Fibroblast of skin of back (primary cell): ENCODE measurements at places on chromosomes 7 and 10.

- no peak for DNase-seq
Measured at GRCh38 chr7:47588704-47589225, 6.9 kb upstream of the TNS3 start.

GRCh38 chr10:91210435-91210834 lies 10.0 kb upstream of the PCGF5 start:
- no peak for DNase-seq

- no peak for DNase-seq
Measured at GRCh38 chr10:102649797-102650654, 5.7 kb downstream of the TRIM8 start.

GRCh38 chr7:101563198-101563901 lies 65.7 kb downstream of the MYL10 start:
- DNase-seq, result no peak

DNA sequence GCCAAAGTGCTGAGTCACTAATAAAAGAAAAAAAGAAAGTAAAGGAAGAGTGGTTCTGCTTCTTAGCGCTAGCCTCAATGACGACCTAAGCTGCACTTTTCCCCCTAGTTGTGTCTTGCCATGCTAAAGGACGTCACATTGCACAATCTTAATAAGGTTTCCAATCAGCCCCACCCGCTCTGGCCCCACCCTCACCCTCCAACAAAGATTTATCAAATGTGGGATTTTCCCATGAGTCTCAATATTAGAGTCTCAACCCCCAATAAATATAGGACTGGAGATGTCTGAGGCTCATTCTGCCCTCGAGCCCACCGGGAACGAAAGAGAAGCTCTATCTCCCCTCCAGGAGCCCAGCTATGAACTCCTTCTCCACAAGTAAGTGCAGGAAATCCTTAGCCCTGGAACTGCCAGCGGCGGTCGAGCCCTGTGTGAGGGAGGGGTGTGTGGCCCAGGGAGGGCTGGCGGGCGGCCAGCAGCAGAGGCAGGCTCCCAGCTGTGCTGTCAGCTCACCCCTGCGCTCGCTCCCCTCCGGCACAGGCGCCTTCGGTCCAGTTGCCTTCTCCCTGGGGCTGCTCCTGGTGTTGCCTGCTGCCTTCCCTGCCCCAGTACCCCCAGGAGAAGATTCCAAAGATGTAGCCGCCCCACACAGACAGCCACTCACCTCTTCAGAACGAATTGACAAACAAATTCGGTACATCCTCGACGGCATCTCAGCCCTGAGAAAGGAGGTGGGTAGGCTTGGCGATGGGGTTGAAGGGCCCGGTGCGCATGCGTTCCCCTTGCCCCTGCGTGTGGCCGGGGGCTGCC lies at the start of gene IL6:
Gene IL6 (plus strand): TSS at position 294 of the 807 bp plus-strand sequence. CDS start 63 bp downstream, at position 357.
- DNase-seq, result peak; percentile 95

DNA sequence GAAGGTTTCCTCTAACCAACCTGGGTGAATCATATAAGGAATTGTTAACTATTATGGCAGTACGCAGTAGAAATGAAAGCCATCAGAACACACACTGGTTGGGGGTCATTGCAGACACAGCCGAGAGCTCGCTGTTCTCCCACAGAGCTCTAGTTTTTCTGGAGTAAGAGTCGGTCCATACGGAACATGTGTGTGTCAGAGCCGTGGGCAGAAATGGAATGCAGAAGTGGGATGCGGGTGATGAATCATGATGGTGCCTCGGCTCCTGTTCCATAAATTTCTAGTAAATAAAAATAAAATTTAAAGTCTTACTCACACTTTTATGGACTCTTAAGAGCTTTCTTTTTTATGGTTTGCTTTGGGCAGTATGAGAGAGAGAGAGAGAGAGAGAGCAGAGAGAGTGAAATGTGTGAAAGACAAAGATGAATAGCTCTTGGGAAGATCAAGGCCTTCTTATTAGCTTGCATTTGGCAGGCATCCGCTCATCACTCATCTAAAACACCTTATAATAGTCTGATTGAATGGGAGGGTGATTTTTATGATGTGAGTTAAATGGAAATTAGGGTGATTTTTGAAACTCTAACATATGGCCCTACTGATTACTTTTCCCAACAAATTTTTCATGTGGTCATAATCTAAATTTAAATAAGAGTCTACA lies 98.8 kb upstream of the PFKP start:
- peak; percentile 29 for DNase-seq

DNA sequence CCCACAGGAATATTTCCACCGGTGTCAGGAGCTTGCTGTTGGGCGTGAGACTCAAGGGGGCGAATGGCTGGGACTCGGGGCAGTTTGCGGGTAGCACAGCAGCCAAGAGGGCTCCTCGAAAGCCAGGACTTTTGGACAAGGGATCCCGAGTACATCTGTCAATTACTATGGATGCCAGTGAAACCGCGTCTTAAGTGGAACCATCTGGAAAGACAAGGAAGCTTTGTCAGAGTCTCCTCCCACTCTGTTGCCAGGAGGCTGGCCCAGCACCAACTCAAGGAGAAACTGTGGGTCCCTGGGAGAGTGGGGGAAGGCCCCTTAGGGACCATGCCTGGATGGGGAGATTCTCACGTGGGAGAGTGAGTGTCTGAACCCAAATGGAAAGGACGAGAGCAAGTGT lies 57.1 kb downstream of the C10orf143 start:
- peak; percentile 31 for DNase-seq

- no peak for DNase-seq
Measured at GRCh38 chr10:97711640-97712572, 1.6 kb upstream of the MARVELD1 start.

DNA sequence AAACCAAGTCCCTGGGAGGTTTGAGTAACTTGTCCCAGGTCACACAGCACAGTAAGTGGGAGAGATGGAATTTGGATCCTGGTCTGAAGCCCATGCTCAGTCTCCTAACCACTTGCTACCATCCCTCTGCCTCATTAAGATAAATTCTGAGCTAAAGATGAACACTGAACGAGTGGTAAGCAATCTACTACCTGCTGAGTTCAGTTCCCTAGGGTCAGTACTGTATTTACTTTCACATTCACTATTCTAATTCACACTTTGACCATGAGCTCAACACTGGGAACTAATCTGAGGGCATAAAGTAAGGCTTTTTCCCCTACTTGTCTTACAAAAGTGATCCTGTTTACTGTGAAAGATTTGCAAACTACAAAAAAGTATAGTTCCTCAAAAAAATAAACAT lies 2.4 kb downstream of the UROS start:
- DNase-seq, result no peak

DNA sequence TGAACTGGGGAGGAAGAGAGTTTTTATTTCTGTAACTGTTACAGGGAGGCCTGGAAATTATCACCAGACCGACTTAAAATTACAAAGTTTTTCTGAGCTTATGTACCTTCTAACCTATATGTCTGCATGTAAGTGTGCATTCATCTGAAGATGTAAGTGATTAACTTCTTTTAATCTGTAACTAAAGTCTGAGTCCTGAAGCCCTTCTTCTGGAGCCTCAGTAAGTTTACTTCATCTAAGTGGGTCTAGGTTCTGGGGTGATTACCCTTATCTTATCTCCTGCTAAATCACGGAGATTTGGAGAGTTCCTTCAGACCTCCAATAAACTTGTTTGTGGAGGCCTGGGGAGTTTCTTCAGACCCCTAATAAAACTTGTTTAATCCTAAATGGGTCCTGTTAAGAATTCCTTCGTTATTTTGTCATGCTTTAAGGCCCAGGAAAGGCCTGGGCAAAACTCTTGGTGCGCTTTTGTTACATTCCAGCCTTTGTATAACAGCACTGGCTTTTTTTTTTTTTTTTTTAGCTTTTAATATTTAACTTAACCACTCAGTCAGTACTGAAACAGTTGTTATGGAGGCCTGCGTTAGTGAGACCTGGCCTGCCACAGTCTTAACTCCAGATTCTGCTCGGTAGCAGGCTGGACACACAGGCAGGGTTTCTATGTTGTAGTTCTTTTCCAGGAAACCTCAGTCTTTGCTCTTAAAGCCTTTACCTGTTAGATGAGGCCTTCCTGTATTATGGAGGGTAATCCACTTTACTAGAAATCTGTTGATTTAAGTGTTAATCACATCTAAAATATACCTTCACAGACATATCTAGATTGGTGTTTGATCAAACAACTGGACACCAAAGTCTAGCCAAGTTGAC lies 33.0 kb downstream of the TPST1 start:
- no peak for DNase-seq

- no peak for DNase-seq
Measured at GRCh38 chr10:61110936-61111335, 167.0 kb upstream of the RHOBTB1 start.

- DNase-seq, result no peak
Measured at GRCh38 chr7:122553761-122554160, 145.2 kb downstream of the RNF133 start.

- no peak for DNase-seq
Measured at GRCh38 chr10:8057636-8058273, 3.3 kb downstream of the GATA3 start.

DNA sequence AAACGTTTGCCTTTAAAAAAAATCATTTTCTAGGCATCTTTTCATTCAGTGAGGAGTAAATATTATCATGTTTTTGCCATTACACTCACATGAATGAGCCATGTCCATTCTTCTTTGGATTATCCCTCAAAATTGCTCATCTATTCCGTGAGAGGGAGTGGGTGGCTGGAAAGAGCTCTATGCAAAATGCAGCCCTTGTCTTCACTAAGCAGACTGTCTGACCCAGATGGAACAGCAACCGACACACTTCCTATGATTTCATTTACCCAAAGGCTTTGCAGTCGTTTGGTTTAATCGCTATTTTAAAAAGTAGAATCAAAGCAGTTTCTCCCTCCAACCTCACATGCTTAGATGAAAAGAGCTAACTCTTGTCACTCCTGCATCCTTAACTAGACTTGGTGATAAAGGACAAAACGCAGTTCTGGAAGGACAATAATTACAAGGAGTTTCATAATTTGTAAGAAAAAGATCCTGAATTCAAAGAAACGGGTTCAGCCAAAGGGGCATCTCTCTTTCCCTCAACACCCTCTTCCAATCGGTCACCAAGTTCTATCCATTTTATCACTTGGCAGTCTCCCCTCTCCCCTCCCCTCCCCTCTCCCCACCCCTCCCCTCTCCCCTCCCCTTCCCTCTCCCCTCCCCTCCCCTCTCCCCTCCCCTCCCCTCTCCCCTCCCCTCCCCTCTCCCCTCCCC lies 198.1 kb upstream of the STK17A start:
- no peak for DNase-seq

- DNase-seq, result peak; percentile 78
Measured at GRCh38 chr7:134618756-134619530, 27.7 kb upstream of the BPGM start.

GRCh38 chr10:98560565-98560964 lies 113.8 kb upstream of the HPS1 start:
- DNase-seq, result no peak

DNA sequence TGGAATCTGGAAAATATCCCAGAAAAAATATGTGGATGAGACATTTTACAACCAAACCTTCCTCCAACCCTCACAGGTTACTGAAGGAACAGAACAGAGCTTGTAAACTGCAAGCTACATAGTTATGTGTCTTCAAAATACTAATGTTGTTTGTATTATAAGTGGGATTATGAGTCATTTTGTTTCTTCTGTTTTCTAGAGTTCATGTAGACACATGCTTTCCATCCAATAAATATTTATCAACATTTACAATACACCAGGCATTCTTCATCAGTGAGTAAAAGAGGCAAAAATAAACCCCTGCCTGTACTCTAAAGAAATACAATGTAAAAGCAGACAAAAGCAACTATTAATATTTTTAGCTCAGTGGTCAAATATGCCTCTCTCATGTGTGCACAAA lies 38.0 kb upstream of the TES start:
- peak; percentile 16 for DNase-seq

GRCh38 chr7:132777414-132777813 lies 201.1 kb upstream of the PLXNA4 start:
- no peak for DNase-seq

- no peak for DNase-seq
Measured at GRCh38 chr7:111043561-111043960, 47.4 kb upstream of the LRRN3 start.

- no peak for DNase-seq
Measured at GRCh38 chr10:132943791-132944404, 1.5 kb upstream of the CFAP46 start.

- DNase-seq, result no peak
Measured at GRCh38 chr10:59971915-59972314, 65.6 kb upstream of the CCDC6 start.

DNA sequence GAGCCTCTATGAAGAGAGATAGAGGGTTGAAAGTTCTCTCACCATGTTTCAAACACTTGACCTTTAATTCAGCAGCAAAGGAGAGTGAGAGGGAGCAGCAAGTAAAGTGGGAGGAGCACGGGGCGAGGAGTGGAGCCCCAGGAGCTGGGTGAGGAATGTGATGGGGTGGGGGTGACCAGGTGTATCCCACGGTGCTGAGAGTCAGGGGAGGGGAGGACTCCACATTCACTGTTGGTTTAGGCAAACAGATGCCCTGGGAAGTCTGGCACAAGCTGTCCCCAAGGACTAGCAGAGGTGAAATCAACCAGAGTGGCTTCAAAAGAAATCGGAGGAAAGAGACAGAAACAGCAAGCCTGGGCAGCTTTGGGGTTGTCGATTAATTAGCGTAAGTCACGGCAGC lies 101.8 kb upstream of the PITRM1 start:
- no peak for DNase-seq

DNA sequence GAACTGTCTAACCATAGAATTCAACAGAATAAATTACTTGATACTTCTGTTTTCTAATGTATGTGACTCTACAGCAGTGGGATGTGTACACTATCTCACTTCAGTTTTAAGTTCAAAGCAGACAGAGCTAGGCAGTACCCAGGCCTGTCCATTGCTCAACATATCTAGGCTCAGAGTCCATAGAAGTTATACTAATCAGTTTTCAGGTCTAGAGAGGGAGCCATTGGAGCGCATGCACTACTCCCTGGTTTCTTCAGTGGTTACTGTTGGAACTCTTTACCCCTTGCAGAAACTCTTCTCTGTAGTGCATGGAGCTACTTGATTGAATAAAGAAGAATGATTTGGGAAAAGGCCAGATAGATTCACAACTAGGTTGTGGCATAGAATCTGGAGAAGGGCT lies 4.4 kb downstream of the CD36 start:
- DNase-seq, result no peak

DNA sequence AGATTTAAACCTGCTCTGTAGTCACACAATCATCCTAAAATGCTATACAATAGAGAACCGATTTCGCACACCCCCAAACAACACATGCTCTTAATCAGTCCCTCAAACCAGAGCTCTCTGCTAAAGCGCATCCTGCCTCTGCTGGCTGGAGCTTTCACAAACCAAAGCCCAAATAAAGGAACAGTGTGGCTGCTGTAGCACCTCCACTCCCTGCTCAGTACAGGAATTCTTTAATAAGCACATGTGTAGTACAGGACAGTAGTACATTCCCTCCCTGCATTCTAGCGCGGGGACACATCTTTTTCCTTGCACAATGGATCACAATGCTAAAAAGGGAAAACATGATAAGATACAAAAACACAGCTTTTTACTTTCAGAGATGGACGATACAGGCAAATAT lies 684.6 kb downstream of the MAGI2 start:
- peak; percentile 12 for DNase-seq

- no peak for DNase-seq
Measured at GRCh38 chr7:102223184-102223583, 63.5 kb upstream of the SH2B2 start.

DNA sequence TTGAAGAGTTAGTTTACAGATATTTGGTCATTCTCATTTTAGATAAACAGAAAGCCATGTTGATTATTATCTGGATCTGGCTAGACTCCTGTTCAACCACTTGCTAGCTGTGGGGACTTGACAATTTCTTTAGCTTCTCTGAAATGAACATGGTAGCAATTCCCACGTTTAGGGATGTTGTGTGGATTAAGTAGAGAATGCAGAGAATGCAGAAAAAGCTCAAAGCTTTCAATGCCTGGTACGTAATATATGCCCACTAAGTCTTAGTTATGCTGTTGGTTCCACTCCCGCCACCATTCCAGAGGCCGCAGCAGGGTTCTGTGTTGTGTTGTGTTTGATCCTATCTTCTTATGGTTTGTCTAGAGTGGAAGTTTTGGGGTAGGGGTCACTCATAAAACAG lies 39.2 kb upstream of the RPA3 start:
- no peak for DNase-seq
